ENCODE measurements at places on chromosomes 7 and 10. TPM values are rescaled to one million over a fixed set of nuclear protein-coding genes. Genes with fewer than 3 reads are reported as not detected.

DNA sequence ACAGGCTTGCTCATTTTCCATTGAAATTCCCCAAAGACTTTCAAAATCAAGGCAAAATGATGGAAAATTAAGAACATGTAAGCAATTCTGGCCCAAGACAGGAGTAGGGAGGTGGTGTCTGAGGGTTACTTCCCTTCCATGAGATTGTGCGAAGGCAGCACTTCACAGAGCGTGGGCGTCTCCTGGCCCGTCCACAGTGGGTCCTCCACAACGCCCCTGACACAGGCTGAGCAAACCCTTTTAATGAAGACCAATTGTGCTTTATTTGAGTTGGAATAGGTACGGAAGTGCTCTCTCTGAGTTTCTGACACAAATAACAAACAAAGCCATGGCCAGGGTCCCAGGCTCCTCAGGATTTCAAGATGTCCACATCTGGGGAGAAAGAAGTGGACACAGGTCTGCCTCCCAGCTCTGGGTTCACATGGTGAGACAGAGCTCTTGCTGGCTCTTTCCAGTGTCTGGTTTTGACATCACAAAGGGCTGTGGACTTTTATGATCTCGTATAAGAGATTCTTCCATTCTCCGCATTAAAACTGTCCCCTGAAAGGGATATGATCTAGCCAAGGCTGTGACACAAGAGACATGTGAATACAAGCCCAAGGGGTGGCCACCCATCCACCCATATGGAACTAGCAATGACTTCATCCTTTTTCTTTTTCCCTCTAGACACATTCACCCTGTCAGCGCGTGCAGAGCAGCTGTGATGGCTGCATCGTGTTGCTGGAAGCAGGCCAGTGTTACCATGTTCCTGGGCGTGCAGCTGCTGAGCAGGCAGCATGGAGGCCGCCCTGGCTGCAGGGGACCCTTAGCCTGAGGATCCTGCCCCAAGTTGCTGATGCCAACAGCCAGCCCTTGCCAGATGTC lies 145.6 kb downstream of the ADAM12 start:
- peak; percentile 69 for DNase-seq

DNA sequence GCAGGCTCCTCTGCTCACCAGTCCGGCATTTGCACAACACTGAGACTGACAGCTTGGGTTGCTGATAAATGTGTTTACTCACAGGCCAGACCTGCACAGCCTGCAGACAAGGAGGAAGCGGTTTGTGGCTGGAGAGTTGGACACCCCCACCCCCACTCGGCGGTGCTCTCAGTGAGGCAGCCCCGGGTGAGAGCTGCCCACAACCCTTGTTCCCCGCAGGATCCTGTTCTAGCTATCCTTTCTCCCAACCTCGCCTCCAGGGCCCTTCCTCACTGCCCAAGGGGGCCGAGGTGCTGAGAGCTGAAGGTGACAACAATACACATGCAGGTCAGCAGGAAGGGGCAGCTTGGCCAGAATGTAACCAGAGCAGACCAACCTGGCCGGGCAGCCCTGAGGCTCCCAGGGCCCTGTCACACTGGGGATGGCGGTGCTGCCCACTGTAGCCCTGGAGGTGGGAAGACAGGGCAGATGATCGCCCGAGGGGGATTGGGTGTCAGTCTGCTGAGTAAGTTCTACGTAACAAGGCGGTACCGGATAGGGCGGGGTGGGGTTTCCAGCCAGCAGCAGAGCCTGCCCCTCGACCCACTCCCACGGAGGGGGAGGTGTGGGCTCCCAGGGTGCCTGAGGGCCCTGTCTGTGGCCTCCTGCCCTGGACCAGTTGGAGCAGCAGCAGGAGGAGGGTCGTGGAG lies 2.1 kb upstream of the ADAM8 start:
- DNase-seq, result peak; percentile 74

DNA sequence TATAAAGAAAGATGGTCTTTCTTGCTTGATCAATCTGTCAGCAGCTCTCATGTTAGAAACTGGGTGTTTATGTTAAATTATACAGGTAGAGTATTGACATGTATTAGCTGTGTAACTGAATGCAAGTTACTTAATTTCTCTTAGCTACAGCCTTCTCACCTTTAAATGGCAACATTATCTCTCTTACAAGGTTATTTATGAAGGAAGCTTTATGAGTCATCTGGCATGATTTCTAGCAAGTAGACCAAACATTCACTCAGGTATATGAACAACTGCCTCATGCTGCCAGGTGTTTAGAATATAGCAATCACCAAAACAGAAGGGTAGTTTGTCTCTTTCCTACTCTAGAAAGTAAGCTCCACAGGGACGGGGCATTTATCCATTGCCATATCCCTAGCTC lies 8.5 kb downstream of the ARL4A start:
- no peak for DNase-seq

DNA sequence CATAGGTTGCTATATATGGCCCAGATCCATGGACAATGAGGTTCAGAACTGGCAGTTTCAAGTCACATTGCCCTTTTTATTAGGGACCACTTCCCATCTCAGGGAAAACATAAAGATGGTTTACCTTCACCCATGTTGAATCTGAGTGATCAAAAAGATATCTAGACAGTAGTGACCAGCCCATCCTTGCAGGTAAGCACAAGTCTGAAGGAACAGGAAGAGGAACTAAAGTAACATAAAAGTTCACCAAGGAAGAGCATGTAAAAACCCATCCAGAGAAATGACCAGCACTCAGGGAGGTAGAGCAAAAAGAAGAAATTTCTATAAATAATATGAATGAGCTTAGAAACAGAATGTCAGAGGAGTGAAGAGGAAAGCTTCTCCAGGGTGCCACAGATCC lies 382.5 kb downstream of the PARD3 start:
- no peak for DNase-seq

Gene ZPBP
- polyA plus RNA-seq, result not detected

Gene URGCP
- polyA plus RNA-seq, result 31.8 TPM

DNA sequence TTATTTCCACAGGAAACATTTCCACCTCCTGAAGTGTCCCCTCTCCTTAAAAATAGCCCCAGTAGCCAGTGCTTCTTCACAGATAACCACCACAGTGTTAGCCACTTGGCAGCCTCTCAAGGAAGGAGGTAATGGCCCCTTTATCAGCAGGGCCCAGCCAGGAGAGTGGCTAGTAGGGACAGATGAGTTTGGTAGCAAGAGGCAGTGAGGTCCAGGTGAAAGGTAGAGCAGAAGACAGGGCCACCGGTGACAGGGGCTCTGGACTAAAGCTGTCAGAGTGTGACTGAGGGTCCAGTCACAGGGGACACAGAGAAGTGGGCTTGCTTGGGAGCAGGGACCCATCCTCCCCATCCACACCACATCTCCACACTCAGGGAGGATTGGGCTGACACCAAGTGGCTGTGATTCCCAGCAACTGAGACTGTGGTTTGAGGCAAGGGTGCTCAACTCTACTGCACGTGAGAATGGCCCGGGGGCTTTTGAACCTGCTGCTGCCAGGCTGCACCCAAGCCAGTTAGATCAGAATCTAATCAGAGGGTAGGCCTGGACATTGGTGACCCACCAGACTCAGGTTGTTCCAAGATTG lies 52.2 kb downstream of the C10orf120 start:
- no peak for DNase-seq

GRCh38 chr10:47378183-47378510 lies 5.9 kb downstream of the ZNF488 start:
- DNase-seq, result peak; percentile 30

Gene HOXA9
- 13.8 TPM for polyA plus RNA-seq

- peak; percentile 18 for DNase-seq
Measured at GRCh38 chr10:43225787-43226153, 41.1 kb downstream of the RASGEF1A start.

DNA sequence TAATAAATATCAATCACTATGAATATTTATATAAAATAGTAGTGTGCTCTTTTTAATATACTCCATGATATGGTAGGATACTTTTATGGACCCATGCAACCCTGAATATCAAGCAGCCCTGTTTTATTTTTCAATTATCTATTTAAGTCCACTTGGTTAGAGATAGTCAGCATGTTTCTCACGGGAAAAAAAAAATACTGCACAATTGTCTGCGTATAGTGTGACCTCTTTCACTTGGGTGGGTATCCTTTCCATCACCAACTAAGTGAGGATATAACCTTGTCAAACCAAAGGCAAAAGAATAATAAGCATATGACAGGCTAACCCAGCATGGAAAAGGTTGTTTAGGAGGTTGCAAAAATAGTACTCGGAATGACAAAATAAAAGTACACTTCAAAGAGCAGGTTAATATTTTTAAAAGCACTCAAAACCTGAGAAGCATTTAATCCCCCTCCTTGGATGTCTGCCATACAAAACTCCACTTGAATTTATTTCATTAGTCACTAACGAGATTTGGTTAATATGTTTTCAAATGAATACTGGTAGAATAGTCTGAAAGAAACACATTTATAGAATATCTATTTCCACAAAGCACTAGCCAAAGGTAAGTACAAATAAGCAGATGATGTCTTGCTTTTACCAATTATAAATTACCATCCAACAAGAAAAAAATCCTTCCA lies 76.5 kb downstream of the IMMP2L start:
- DNase-seq, result no peak

DNA sequence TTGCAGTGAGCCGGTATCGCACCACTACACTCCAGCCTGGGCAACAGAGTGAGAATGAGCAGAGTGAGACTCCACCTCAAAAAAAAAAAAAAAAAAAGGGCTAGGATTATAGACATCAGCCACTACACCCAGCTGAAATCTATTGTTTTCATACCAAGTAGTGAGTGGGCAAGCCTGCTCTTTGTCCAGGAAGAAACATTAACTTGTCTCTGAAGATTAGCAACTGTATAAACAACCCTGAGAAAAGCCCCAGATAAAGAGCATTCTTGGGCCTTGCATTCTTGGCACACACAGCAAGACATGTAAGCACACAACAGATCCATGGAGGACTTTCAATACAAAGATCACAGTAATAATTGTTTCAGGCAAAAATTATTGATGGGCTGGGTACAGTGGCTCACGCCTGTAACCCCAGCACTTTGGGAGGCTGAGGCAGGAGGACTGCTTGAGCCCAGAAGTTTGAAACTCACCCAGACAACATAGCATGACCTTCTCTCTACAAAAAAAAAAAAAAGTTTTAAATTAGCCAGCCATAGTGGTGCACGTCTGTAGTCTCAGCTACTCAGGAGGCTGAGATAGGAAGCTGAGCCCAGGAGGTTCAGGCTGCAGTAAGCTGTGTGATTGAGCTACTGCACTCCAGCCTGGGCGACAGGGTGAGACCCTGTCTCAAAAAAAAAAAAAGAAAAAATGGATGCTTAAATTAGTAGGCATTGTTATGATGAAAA lies 4.4 kb downstream of the PSPH start:
- no peak for DNase-seq

Gene KLHL7
- 13.6 TPM for polyA plus RNA-seq

DNA sequence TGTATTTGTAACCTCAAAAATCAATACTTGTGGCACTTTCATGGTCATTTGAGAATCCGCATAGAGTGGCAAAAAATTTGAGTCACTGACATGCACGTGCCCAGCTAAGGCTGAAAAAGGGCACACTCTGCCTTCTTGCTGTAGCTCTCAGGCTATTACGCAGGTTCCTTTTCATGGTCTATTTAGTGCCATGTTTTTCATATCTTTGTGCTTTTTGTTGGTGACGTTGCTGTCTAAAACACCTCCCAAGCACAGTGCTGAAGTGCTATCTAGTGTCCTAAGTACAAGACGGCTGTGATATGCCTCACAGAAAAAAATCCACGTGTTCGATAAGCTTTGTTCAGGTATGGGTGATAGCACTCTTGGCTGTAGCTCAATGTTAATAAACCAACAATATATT lies 50.9 kb downstream of the CREB3L2 start:
- no peak for DNase-seq

Gene AMPH
- 0.98 TPM for polyA plus RNA-seq

Data from psoas muscle (tissue), 8 donors.